ENCODE measurements at places on chromosomes 6 and 20.

DNA sequence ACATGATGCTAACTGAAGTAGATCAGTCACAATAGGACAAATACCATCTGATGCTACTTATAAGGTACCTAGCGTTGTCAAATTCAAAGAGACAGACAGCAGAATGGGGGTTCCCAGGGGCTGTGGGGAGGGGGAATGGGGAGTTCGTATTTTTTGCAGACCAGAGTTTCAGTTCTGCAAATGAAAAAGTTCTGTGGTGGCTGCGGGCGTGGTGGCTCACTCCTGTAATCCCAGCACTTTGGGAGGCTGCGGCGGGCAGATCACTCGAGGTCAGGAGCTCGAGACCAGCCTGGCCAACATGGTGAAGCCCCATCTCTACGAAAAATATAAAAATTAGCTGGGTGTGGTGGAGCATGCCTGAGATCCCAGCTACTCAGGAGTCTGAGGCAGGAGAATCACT is 68.1 kb downstream of the SLC22A23 start:
- DNase-seq = no peak

DNA sequence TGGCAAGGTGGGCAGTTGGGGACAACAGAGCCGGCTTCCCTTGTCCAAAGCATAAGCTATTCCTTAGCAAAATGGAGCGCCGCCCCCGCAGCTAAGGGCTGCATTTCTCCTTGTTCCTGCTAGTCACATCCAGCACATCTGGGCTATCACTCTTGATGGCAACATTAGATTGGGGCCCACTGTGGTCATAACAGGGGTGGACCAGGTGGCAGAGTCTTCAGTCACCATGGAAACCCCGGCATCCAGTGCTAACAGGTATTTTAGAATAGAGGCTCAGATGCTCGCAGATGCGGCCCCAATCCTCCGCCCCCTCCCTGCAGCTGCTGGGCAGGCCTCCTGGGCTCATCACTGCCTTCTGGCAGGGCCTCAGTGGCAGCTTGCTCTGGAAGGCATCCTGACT is 168.2 kb upstream of the PROKR2 start:
- DNase-seq = no peak

DNA sequence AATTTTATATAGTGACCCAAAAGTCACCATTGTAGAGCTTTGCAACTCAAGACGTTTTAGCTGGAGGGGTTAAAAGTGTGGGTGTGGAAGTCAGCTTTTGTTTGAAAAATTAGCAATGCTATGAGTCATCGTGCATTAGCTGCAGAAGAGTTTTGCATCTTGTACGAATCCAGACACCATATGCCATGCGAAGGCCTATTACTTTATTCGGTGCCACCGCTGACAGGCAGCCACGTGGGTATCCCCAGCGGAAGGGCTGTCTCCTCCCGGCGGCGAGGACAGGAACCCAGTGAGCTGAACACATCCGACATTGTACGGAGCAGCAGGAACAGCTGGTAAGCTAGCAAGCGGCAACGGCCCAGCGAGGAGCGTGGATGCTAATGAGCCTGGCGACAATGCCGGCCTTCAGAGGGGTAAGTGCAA is 84.4 kb downstream of the INSM1 start:
- DNase-seq = peak; percentile 74

DNA sequence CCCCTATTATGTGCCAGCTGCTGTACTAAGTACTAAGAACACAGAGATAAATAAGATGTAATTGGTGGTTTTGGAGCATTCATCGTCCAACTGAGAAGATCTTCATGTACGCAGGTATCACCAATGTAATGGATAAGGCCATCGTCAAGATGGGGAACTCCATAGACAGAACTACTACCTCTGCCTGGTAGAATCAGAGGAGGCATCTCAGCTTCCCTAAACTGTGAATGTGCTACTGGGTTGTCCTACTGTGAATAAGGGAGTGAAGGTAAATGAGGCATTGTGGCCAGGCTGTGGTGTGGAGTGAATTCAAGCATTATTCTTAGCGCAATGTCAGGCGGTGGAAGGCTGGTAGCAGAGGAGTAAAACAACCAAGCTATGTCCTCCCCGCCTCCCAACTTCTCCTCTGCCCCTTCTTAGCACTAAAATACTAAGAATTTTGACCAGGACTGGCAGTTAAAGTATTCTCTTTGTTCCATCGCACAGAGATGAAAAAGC is 68.2 kb downstream of the TBC1D7 start:
- DNase-seq = no peak

DNA sequence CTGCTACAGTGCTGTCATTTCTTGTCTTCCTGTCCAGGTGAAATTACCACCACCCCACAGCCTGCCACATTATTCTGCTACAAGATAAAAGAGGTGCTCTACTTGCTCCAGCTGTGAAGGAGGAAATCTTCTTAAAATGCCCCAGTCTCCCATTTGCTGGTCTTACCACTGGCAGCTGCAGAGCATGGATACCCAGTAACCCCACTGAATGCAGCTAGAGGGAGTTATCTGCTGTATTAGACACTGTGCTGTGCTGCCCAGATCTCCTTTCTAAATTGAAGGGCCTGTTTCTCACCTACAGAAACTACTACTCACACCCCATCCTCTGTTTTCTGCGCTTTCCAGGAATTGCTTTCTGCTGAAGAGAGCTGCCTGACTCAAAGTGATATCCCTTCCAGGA is 517.8 kb downstream of the PKHD1 start:
- no peak for DNase-seq

- DNase-seq = no peak
Observed at GRCh38 chr6:149438855-149439254, 38.8 kb downstream of the SUMO4 start.

- no peak for DNase-seq
Observed at GRCh38 chr6:117607511-117607910, 5.2 kb upstream of the GOPC start.

- DNase-seq = no peak
Observed at GRCh38 chr20:61045876-61046585, 206.0 kb upstream of the CDH4 start.

DNA sequence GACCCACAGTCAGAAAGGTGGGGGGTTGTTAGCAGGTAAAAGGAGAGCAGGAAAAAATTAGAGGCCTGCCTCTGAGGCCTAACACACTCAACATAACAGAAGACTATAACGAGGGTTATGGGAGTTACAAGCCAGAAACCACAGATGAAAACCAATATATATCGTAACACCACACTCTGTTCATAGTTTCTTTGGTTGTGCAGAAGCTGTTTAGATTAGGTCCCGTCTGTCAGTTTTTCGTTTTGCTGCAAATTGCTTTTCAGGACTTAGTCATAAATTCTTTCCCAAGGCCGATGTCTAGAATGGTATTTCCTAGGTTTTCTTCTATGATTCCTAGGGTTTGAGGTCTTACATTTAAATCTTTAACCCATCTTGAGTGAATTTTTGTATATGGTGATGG is 3.7 kb upstream of the MAP3K5 start:
- DNase-seq = no peak

- DNase-seq = no peak
Observed at GRCh38 chr20:44495257-44495656, 19.6 kb downstream of the TTPAL start.

DNA sequence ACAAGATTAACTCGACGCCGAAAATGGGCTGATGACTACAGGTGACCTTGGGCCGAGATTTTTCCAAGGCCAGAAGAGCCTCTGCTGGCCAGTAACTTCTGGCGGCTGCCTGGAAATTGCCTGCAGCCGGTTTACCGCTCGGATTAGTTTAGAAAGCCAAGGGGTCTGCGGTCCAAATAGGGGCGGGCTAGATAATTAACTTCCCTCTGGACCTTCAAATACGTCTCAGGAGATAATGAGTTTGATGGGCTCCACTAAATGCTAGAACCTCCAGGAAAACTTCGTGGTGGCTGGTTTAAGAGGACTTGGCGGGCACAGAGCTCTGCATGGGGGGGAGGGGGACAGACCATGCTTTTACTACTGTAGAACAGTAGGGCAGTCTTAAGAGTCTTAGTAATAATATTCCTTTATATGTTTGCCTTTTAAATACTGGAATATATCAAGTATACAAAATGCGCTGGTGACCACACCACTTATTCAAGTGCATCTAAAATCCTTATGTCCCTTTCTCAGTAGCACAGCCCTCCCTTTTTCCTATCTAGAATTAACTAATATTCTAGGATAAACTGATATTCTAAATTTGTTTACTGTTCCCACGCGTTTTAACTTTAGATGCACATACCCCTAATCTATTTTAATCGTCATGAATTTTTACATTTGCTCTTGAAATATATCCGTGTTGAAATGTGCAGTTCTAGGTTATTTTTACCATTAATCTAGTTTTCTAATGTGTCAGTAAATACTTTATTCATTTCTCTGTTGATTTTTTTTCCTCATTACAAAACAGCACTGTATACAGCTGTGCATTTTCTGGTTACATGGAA is 107.5 kb upstream of the PRSS16 start:
- DNase-seq = no peak

DNA sequence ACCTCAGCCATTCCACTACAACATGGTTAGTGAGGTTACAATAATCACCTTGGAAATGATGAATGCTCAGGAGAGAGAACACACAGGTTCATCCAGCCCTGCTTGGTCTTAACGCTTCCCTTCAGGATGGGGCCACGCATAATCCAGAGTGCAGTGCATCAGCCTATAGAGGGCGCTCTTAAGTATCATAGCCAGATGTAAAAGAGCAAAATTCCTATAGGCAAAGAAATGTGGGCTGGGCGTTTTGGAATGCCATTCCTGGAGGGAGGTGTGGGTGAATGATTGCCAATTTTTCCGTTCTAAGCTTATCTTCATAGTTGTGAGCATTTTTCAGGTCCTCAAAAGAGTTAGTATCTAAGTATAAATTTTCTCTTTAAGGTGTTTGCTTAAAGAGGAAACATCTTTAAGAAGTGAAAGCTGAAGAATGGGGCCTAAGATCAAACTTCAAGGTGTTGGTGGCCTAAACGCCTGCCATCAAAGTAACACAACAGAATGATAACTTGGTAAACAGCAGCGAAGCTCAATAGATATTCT is 1.8 kb downstream of the RIPOR2 start:
- DNase-seq = peak; percentile 61

DNA sequence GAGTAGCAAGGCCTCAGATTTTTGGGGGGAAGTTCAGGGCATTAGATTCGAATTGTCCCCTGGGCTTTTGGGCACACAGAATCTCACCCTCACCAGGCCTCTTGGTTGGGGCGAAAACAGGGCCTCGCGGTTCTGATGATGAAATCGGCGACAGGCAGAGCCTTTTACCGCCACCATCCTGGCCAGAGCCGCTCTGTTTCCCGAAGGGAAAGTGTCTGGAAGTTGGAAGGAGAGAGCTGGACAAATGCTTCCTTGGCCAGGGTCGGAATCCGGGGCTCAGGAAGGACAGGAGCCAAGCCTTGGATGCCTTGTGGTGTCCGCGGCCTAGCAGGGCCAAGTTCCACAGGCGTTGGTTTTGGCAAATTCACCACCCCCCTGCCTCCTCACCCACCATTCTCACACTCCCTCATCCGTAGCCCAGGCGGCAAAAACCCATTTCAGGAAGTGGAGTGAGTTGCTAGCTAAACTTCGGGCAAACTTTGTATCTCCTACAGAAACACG is 3.5 kb upstream of the TFAP2A start:
- no peak for DNase-seq

DNA sequence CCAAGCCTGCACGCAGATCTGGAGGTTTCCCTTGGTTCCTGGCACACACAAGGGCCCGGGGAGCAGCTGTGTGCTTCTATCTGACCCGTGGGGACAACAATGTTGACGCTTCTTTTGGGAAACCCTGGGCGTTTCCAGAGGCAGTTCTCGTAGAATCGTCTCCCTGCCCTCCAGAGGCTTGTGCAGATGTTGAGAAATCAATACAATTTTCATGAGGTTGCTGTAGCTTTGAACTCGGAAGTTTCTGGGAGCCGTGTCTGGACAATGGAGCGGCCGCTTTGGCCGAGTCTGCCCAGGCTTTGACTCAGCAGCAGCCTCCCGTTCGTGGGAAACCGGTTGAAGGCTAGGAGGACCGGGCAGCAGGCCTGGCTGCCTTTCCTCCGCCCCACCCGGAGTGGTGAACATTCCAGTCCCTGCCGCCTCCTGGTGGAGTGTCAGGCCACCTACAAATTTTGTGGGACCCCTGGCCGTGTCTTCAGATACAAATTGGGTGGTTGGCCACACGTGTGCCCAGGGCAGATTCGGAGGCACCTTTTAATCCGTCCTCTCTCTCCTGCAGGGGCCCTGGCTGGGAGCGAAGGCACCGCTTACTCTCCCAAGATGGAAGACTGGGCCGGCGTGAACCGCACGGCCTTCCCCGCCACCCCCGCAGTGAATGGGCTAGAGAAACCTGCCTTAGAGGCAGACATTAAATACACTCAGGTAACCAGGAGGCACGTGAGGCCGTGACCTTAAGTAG is 2.7 kb downstream of the PAX1 start:
- no peak for DNase-seq

GRCh38 chr6:33732817-33733708 is 13.6 kb downstream of the IP6K3 start:
- no peak for DNase-seq

GRCh38 chr20:6855796-6856195 is 88.3 kb downstream of the BMP2 start:
- no peak for DNase-seq

DNA sequence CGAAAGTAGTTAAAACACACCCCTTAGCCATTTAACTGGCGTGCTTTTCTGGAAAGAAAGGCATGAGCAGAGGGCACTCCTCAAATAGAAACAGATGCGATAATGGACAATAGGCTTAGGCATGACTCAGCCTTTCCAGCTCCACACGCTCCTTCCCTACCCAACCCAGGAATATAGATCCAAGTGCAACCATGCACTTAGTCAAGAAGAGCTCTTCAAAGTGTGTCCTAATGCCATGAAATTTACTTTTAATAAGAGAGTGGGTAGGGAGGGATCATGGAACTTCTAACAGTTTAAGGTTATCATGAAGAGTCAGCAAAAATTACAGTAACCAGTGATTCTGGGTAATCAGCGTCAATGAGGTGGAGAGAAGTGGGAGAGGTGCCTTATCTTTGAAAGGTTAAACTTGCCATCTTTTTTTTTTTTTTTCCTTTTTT is 2.4 kb upstream of the EFHC1 start:
- no peak for DNase-seq

- no peak for DNase-seq
Observed at GRCh38 chr20:1618954-1619540, 762 bp downstream of the SIRPB1 start.

GRCh38 chr6:121917263-121917829 is 481.9 kb downstream of the GJA1 start:
- no peak for DNase-seq

DNA sequence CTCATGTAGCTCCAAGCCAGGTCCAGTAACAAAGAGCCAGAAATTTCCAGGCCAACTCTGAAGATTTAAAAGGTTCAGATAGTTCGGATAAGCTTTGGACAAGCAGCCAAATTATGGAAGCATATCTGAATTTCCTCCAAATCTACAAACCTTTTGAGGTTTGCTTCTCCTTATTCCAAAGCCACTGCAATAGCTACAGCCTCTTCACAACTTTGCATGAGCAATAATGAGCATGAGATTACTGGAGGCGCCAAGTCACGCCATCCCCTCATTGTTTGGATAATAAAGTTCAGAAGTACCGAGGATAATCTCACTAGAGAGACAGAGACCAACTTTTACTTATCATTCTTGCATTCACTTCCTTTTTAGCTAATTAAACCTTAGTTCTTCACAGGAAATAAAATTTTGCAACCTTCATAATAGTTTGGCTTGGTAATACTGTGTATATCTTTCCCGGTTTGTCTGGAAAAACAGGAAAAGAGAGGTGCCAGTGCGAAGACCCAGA is 329.6 kb upstream of the RSPO3 start:
- no peak for DNase-seq

- no peak for DNase-seq
Observed at GRCh38 chr6:13485923-13486562, 1.4 kb downstream of the GFOD1 start.

Measured in activated CD4-positive, alpha-beta memory T cell treated with anti-CD3 and anti-CD28 coated beads, Interleukin-2, amount 10 ng/mL, durations not matched to agents 7 days and 5 days (primary cell).